ENCODE measurements at places on chromosomes 1 and 21.
A peak's percentile ranks its signal among the peaks of the same experiment; 100 is the strongest.

DNA sequence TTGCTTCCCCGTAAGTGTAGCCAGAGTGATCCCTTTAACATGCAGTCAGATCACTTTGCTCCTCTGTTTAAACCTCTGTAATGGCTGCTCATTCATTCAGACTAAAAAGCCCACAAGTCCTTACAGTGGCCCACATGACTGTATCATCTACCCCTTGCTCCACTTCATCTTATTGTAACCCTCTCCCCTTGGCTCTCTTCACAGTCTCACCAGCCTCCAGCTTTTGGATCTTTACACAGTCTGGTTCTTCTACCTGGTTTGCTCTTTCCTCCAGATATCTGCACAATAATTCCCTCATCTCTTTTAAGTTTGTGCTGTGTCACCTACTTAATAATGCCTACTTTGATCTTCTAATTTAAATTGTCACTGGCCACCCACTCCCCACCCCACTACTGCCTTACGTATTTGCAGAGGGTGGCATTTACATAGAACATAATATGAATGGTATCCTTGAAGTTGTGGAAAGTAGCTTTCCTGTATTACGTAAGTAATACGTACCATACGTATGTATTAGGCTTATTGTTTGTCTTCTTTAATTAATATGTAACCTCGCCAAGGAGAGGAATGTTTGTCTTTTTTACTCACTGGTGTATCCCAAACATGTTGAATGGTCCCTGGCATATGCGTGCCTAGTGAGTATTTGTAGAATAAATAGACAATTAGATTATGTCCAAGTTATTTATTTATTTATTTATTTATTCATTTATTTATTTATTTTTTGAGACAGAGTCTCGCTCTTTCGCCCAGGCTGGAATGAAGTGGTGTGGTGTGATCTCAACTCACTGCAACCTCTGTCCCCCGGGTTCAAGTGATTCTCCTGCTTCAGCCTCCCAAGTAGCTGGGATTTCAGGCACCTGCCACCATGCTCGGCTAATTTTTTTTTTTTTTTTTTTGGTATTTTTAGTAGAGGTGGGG is 48.6 kb downstream of the TSNAX start:
- DNase-seq = no peak

GRCh38 chr1:223774134-223774814 is 61.9 kb downstream of the CAPN2 start:
- peak; percentile 7 for DNase-seq

GRCh38 chr1:160137216-160137862 is 14.1 kb upstream of the ATP1A4 start:
- no peak for DNase-seq

- DNase-seq = no peak
These were observed 363.5 kb downstream of the PTPRU start for GRCh38 chr1:29599826-29600225.

- DNase-seq = no peak
These were observed 47.6 kb upstream of the RAP1A start for GRCh38 chr1:111571987-111572386.

DNA sequence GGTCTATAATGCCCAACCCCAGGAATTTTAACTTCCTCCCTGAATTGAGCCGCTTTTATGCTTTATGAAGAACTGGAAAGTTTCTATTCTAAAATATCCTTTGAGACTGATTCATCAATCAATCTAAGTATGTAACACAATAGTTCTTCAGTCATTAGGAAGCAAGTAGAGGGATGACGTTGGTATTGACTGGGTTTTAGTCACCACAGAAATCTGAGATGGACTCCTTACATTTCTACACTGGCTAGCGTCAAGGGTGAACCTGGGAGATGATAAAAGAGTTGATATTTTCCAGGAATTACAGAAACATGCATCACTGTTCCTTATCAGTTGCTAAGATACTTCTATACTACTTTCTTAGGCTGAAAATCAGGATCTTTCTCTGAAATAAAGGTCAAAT is 308.0 kb downstream of the HMCN1 start:
- DNase-seq = no peak

- DNase-seq = no peak
These were observed 51.3 kb downstream of the ABL2 start for GRCh38 chr1:179178183-179178582.

- no peak for DNase-seq
These were observed 98.8 kb downstream of the RIPK4 start for GRCh38 chr21:41668051-41668541.

DNA sequence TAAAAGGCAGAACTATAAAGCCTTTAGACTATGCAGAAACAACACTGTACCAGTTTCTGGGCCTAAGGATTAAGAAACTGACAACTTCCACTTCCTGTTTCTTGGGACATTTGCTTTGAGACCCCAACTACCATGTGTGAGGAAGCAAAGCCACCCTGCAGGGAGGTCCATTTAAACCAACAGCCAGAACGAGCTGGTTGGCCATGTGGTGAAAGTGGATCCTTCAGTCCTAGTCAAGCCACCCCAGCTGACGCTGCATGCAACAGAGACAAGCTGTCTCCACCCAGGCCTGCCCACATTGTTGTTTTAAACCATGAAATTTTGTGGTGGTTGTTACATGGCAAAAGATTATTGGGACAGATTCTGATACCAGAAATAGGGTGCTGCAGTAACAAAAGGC is 31.8 kb upstream of the SLFNL1 start:
- DNase-seq = no peak

- DNase-seq = peak; percentile 6
These were observed 348.7 kb downstream of the HLX start for GRCh38 chr1:221227872-221228337.

GRCh38 chr1:71882637-71883036 is 399.7 kb downstream of the NEGR1 start:
- DNase-seq = no peak

- no peak for DNase-seq
These were observed 5.8 kb downstream of the INKA2 start for GRCh38 chr1:111733183-111733991.

GRCh38 chr1:11661103-11661502 is 2.9 kb upstream of the FBXO6 start:
- no peak for DNase-seq

Data from GM12865 (cell line).